Tibial artery (tissue), 4 donors: ENCODE measurements at places on chromosomes 7 and 10.

DNA sequence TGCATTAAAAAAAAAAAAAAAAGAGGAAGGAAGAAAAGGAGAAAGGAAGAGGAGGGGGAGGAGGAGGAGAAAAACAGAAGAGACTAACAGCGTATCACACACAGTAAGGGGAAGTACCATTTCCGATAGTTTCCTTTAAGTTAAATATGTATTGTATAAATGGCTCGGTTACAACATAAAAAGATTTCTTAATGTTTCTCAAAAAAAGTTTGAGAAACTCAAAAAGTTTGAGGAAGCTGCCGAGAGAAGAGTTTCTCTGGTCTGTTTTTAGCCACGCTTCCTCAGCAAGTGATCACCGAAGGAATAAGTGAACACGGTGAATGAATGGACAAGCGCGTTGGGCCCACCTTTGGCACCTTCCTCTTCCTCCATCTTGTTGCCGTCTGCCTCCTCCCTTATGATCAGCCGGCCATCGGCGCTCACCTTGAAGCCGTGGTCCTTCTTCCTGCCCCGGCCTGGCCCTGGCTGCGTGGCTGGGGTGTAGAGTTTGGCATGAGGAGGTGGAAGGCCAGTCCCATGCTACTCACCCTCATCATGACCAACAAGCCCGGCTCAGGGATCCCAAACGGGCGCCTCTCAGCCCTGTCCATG, 31.3 kb upstream of the FRAT2 start:
- no peak for DNase-seq

- no peak for DNase-seq
Observed at GRCh38 chr10:62395892-62396291, 21.7 kb downstream of the ZNF365 start.

GRCh38 chr7:47239931-47240421, 341.9 kb downstream of the TNS3 start:
- DNase-seq, result no peak

DNA sequence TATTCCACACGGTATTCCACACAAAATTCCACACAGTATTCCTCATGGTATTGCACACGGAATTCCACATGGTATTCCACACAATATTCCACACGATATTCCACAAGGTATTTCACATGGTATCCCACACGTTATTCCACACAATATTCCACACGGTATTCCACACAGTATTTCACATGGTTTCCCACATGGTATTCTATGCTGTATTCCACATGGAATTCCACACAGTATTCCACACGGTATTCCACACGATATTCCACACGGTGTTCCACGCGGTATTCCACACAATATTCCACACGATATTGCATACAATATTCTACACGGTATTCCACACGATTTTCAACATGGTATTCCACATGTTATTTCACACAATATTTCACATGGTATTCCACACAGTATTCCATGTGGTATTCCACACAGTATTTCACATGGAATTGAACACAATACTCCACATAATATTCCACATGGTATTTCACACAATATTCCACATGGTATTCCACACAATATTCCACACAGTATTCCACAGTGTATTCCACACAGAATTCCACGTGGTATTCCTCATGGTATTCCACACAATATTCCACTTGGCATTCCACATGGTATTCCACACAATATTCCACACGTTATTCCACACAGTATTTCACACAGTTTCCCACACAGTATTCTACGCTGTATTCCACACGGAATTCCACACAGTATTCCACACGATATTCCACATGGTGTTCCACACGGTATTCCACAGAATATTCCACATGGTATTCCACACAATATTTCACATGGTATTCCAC, 136.0 kb upstream of the CHST15 start:
- no peak for DNase-seq

DNA sequence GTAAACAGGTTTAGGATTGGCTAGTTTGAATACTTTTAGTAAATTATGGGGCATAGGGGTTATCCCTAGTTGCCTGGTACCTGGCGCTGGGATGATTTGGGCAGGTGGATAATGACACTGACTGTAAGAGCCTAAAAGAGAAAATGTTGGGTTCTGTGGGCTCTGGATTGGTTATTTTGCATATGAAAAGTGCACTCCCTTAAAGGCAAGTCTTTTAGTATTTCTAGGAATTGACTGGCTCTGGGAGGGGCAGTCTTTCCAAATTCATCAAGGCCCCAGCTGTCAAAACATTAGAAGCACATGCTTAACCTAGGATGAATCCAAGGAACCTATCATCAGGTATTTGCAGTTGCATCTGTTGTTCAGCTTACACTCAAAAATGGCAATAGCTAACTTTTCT, 454.6 kb upstream of the SORCS1 start:
- no peak for DNase-seq

DNA sequence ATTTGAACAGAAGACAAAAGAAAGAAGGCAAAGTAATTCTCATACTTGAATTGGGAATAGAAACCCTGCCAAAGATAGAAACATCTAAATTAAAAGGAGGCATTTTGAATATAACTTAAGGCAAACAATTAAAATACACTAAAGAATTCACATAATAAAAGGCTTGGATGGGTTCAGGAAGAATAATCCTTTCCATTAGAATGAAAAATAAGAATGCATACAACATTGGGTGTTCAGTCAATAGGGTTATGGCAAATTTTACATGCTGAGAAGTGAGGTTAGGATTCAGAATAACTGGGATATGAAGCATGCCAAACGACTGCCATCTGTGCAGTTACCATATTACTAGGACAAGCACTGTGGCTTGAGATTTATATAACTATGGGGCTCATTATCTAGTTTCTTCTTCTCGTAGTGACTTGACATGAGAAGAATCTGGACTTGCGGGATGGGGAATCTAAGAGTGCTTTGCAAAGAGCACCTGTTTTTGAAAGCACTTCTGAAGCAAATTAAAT, 326.5 kb downstream of the THSD7A start:
- DNase-seq, result no peak

DNA sequence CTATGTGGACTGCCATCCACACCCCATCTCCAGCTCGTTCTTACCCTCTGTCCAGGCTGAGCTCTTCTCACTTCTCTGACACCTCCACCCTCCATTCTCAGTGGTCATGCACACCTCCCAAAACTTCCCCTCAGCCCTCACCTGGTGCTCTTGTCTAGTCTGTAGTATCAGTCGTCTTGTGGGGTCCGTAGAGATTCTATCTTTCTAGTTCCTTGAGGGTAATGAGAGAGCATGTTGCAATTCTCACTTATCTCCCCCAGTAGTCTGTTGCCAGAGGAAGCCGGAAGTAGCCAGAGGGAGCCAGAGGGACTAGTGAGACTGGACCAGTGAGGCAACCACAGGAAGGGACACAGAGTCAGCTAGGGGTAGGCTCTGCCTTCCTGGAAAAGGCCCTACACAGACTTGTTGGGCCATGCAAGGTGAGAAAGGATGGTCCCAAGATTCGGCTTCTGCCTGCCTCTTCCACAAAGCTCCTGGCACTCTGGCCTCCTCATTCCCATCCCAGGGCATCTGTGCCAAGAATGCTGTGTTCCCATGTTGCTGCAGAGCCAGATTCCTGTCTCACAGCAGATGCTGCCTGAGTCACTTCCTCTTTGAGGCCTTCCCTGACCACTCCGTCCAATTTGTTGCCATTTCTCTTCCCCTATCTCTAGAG, 50.6 kb upstream of the DUSP5 start:
- DNase-seq, result peak; percentile 54

DNA sequence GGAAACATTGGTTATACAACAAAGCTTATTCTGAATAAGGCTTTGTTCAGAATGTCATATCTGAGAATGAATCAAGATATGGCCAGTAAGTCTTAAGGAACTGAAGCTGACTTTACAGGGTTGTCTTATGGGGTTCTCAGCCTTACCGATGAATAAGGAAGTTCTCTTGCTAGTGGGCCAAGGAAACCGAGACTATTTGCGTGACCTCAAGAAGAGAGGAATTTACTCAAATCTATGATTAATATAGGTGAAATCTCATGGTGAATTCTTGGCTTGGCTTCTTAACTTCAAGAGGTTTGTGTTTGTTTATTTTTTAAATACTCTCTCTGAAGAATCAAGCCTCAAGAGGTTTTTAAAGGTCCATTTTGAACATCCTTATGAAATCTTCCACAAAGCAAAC, 4.7 kb upstream of the MRLN start:
- no peak for DNase-seq

- no peak for DNase-seq
Observed at GRCh38 chr7:115851291-115851690, 179.3 kb downstream of the TFEC start.

- peak; percentile 58 for DNase-seq
Observed at GRCh38 chr7:140646931-140647647, 6.5 kb upstream of the DENND2A start.

DNA sequence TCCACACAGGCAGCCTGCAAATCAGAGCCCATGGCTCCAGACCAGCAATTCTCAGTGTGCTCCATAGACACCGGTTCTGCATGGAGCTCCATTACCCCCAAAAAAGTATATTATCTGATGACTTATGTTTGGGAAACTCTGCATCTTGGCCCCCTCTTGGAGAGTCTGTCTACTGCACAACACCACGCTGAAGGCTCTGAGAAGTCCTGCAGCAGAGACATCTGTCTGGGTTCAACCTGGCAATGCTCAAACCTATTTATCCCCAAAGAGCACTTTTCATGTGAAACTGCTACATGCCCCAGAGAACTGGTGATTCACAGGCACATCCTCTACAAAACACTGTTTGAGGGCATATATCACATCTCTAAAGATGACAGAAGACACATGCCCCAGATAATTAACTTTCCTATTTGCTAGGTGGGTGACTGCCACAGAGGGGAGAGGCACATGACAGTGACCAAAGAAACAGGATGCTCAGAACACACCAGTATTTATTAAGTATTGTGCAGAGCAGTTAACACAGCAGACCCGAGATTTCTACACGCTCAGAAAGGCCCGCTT, 83.8 kb downstream of the DLG5 start:
- no peak for DNase-seq

DNA sequence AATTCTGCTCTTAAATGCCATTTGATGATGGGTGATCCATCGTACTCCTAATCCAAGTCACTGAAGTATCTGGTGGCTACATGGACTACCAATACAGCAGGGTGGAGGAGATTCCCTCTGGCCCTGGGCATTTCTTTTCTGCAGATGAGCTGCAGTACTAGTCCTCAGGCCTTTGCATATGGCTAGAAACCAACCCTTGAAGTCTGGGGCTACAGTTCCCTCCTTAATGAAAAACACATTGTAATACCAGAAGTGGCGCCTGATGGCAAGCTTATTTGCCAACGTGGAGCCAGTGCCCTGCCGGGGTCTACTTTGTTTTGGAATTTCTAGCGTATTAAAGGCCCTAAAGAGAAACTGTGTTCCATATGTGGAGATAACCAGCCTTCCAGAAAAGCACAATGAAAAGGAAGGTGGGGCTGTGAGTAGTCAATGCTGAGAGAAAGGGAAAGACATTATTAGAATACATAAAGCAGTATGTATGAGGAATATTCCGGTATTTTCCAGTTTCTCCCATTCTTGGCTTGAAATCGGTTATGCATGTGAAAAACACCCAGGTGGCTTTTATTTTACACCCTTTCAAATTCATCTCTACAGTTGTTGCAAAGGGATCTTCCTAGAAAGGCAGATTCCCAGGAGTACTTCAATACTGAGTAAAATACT, 368.8 kb downstream of the PRPF18 start:
- no peak for DNase-seq

DNA sequence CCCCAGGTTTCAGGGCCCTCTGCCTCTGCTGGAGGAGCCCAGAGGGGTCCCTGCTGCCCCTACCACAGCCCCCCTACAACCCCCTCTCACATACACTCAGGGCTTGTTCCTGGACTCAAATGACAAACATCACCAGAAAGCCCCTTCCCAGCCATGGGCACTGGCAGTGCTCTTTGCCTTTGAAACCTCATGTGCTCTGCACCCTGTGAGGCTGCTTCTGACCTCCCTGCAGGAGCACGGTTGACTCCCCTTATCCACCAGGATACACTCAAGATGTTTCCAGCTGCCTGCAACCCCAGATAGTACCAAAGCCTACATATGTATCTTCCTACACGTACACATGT, 3.5 kb upstream of the ADIRF start:
- no peak for DNase-seq
